Aorta (tissue), 5 donors: ENCODE measurements at places on chromosomes 1 and 21. TPM values are rescaled to one million over a fixed set of nuclear protein-coding genes. Genes with fewer than 3 reads are reported as not detected.

DNA sequence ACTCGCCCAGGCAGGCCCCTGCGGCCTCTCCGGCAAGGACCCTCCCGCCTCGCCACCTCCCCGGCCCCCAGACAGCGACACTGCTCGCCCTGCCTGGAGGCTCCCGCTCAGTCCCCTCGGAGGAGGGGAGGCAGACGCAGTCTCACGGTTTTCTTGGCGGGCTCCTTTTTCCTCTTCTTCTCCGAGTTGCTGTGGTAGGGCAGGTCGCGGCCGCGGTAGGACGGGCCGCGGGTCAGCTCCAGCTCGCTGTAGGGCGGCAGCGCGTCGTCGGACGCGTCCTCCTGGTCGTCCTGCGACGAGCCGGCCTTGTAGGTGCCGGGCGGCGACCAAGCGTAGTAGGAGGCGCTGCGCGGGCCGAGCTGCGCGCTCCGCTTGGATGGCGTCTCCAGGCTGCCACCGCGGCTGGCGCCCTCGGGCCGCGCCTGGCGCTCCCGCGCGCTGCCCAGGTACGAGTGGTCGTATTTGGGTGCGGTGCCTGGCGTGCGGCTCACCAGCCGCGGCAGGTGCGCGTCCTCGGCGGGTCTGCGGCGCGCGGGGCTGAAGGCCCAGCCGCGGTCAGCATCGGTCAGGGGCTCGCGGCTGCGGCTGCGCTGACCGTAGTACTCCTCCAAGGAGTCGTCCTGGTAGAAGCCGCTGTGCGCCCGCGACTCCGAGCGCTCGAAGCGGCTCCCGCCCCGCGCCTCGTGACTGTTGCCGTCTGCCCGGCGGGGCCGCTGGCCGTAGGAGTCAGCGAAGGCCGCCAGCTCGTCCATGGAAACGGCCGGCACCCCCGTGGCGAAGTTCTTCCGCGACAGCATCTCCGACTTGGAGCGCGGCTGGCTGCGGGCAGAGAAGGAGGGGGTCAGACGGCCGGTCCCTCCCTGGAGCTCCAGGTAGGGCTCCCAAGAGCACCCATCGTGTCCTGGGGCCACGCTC, 44.8 kb upstream of the TADA1 start:
- no peaks in the 10 kb centered on the region for H3K4me1 ChIP-seq
- H3K27ac ChIP-seq, result no peak overlapping the region
- no peaks in the 10 kb centered on the region for H3K27me3 ChIP-seq
- no peaks in the 10 kb centered on the region for H3K36me3 ChIP-seq
- H3K4me3 ChIP-seq, result peak overlapping the region; percentile 14
- DNase-seq, result no peak

The YBEY gene
- 7.7 TPM for total RNA-seq

The TESK2 gene
- 5.2 TPM for total RNA-seq

DNA sequence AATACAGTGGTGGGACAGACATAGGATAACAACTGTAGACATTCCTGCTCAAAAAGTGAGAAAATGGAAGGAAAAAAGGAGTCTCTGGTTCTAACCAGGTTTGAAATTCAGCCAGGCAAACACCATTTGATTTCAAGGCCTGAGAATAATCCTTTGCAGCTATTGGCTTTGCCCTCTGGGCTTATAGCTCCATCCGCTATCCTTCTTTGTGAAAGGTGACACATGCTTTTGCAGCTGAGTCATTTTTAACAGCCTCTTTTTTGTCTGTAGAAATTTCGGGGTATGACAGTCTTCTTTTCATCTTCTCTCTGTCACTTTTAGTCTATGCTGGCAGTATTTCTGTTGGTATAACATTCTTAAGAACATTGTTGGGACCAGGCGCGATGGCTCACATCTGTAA, 16.2 kb downstream of the SDHC start:
- no peaks in the 10 kb centered on the region for H3K27me3 ChIP-seq
- no peaks in the 10 kb centered on the region for H3K4me1 ChIP-seq
- no peak overlapping the region for H3K4me3 ChIP-seq
- no peak overlapping the region for H3K27ac ChIP-seq
- H3K36me3 ChIP-seq, result no peaks in the 10 kb centered on the region

DNA sequence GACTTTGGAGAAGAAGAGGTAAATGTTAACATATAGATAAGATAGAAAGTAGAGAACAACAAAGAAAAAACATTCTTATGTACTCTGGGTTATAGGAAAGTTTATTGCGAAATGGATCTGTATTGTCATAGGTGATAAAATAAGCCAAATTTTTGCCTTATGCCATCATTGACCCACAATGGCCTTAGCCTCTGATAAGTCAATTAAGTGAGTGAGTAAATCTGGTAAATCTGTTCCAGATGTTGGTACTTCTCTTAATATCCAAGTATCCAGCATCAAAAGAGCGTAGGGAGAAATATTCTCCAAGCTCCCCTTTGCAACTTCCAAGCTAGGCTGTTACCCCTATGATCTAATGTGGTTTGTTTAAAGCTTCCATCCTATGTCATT, 38.3 kb upstream of the CLCA4 start:
- H3K36me3 ChIP-seq, result no peaks in the 10 kb centered on the region
- H3K4me3 ChIP-seq, result no peak overlapping the region
- DNase-seq, result no peak
- no peaks in the 10 kb centered on the region for H3K4me1 ChIP-seq
- no peaks in the 10 kb centered on the region for H3K27me3 ChIP-seq

GRCh38 chr21:45308194-45309068, 20.7 kb upstream of the POFUT2 start:
- no peaks in the 10 kb centered on the region for H3K4me1 ChIP-seq
- peak; percentile 42 for DNase-seq
- H3K27me3 ChIP-seq, result no peaks in the 10 kb centered on the region

The SPSB1 gene
- 62.0 TPM for total RNA-seq

DNA sequence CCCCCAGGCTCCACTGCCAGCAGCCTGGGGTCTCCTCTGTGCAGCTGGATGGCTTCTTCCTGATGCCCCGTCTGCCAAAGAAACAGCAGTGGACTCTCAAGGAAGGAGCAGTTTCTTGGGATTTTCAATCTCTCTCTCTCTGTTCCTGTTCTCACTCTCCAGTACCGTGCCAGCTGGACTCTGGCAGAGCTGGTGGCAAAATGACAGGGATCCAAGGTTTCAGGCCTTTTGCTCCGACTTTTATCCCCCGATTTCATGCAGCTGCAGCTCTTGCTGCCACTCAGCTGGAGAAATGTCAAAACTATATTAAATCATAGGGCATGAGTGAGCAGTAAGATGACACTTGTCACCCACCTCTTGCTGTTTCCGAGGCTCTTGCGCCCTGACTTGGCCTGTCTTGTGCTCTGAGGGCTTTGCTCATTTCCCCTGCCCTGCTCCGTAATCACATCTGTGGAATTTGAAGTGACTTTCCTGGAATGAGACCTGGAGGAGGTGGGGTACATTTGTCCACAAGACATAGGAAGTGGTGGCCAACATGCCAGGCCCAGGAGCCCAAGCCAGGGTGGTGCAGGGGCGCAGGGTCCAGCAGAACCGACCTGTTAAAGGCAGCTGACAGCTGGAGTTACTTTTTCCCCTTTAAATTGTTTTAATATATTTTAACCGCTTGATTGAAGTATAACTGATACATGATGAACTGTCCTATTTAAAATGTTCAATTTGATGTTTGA, 576.2 kb downstream of the PTPRU start:
- H3K27ac ChIP-seq, result no peak overlapping the region
- no peaks in the 10 kb centered on the region for H3K27me3 ChIP-seq
- H3K4me1 ChIP-seq, result no peaks in the 10 kb centered on the region
- H3K36me3 ChIP-seq, result no peaks in the 10 kb centered on the region
- H3K4me3 ChIP-seq, result no peak overlapping the region

GRCh38 chr1:203351037-203351625, at the start of gene FMOD:
TSS of gene FMOD (minus strand) at chr1:203351122. CDS start at chr1:203348270, 2,852 bp downstream.
- peak within 1 kb of the TSS; percentile 50 for H3K4me3 ChIP-seq
- peak; percentile 82 for DNase-seq
- H3K27me3 ChIP-seq, result no peaks in the 10 kb centered on the region
- peak within 1 kb of the TSS; percentile 62 for H3K27ac ChIP-seq
- H3K36me3 ChIP-seq, result no peaks in the 10 kb centered on the region
- no peaks in the 10 kb centered on the region for H3K4me1 ChIP-seq
